ENCODE measurements at places on chromosomes 2 and 18.

- no peak for DNase-seq
Observed at GRCh38 chr2:174662459-174662858, 64.9 kb upstream of the WIPF1 start.

GRCh38 chr2:99662761-99663341 lies 173.0 kb upstream of the REV1 start:
- no peak for DNase-seq

DNA sequence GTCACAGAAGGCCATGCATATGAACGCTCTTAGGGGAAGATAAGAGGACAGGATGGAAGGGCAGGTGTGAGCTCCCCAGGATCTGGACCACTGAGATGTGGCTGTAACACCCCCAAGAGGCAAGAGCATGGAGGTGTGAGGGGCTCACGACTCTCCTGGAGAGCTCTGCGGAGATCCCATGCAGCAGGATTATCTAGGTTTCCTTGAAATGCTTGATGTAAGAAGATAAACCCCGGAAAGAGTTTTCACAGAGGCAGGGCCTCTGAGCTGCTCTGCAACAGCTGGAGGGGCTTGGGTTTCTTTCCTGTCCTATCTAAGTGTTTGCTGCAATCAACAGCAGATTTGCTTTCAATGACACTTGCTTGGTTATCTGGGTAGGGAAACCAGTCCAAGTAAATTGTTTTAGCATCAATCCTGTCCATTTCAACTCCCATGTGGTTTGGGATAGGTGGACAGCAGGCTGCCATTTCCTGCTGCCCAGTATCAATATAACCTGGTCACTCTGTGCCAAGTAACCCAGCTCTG lies 138.9 kb downstream of the SMAD2 start:
- no peak for DNase-seq

GRCh38 chr2:240635998-240636547 lies 10.8 kb downstream of the GPR35 start:
- DNase-seq = no peak

- no peak for DNase-seq
Observed at GRCh38 chr2:146213674-146214073, 1631.2 kb upstream of the ACVR2A start.

DNA sequence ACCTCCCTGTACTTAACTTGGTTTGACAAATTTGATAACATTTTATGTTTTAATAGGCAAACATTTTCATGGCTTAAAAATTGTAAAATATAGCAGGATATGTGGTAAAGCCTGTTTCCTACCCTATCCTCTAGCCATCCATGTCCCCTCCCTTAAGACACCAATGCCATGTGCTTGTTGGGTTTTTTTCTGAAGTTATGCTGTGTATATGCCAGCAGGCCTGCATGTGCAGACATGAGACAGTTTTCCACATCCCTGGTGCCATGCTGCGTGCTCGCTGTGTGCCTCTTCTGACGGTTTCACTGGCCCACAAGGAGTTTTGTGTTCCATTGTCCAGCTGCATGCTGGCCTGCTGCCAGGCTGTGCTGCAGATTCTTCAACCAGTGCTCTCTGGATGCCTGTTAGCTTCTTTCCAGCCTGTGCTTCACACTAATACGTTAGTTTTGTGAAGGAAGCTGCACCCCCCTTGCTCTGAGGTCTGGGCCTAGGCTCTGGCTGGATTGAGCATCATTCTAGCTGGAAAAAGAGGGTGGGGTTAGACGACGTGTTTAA lies 16.9 kb downstream of the INPP4A start:
- no peak for DNase-seq

GRCh38 chr2:196252408-196253115 lies 81.2 kb upstream of the STK17B start:
- no peak for DNase-seq

DNA sequence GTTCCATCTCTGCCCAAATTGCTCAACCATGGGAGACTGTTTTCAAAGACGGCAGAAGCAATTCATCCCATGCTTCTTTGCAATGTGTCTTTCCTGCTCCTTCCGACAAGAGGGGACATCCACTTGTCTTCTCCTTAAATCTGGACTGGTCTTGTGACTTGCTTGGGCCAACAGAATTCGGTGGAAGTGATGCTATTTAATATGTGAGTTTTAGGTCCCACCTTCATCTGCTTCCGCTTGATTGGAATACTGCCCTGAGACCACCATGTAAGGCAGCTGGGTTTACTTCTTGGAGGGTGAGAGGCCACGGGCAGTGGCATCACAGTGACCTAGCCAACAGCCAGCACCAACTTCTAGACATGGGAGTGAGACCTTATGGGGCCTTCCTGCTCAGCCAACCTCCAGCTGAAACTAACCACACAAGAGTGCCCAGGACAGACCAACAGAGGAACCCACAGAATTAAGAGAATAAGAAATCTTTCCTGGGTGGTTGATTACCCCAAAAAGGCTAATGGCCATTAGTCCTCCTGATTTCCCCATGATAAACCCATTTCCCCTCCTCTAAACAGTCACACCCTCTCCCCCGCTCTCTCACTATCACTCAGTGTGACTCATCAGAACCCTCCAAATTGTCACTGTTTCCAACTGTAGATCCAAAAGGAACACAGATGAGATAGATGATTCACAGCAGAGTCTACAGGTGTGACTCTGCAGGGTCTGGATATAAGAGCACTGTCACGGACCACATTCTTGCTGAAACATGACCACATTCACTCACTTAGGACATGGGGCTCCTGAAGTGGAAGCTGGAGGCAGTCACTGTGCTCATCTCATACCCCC lies 16.2 kb upstream of the RHOB start:
- no peak for DNase-seq

DNA sequence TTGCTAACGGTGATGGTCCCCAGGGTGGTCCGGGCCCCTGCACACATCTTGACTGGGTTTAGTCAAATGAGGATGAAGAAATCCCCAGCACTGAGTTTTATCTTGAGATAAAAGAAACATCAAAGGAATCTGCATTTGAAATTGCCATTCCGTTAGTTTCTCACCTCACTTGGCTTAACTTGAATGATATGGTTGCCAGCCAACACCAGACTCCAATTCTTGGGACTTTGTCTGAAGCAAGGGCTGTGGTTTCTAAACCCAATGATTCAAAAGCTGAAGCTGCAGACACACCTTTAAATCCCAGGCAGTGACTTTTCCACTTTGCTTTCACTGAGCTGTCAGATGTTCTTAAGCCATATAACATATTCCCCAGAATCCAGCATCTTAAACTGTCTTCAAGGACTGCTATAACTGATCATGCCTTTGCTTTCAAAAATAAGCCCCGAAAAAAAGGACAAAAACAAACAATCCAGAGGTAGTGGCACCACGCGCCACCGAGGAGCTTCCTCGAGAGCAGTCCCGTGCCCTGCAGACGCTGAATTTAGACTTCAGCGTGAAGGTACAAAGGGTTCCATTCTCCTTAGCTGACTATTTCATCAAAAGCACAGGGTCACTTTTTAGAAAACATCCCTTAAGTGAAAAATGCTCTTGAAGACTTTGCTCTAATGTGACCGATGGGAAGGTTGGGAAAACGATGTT lies 189.3 kb downstream of the HDAC4 start:
- no peak for DNase-seq

- DNase-seq = no peak
Observed at GRCh38 chr2:176125772-176126054, 3.2 kb downstream of the HOXD9 start.

GRCh38 chr2:212387146-212387545 lies 151.5 kb downstream of the ERBB4 start:
- DNase-seq = no peak

- no peak for DNase-seq
Observed at GRCh38 chr2:231732604-231733003, 24.3 kb downstream of the PTMA start.

DNA sequence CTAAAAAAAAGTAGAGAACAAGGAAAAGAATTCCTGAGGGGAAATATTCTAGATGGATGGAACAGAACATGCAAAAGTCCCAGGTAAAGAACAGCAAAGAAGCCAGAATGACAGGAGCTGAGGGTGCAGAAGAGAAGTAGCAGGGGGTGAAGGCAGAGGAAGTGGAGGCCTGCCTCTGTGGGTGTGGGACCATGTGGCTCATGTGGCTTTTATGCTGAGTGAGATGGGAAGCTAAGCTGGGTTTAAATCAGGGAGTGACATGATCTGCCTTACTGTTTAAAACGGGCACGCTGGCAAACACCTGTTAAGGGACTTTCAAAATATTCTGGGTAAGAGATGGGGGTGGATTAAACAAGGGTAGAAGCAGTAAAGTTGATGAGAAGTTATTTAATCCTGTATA lies 40.0 kb downstream of the GKN2 start:
- DNase-seq = no peak

DNA sequence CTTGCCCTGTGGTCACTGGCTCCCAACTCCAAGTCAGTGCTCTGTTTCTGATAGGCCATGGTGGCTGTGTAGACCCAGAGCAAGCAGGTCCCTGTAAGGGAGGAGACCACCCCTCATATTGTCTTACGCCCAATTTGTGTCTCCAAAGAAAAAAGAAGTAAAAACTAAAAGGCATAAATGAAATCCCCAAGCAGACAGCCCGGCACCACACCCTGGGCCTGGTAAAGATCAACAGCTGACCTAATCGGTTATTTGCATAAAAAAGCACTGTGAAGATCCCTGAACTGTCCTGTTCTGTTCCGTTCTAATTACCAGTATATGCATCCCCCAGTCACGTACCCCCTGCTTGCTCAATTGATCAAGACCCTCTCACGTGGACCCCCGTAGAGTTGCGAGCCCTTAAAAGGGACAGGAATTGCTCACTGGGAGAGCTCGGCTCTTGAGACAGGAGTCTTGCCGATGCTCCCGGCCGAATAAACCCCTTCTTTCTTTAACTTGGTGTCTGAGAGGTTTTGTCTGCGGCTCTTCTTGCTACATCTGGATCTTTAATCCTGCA lies 364.1 kb upstream of the HS6ST1 start:
- DNase-seq = no peak

GRCh38 chr2:203631068-203631757 lies 75.2 kb upstream of the CD28 start:
- no peak for DNase-seq

DNA sequence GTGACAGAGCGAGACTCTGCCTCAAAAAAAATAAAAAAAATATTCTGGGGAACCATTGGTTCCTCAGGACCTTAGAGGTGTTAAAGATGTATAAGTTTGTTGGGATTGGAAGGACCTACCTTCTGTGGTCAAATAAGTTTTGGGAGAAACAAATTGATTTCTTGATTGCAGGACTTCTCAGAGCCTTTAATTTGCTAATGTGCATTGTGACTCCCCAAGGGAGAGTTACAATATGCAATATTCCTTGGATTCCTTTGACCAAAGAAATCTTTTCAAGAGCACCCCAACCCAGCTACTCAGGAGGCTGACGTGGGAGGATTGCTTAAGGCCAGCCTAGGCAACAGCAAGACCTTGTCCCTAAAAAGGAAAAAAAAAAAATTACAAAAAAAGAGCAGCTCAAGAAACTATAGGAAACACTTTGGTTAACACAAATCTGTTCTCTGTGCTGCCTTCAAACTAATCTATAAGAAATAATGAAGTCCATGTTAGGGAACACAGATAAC lies 6.5 kb downstream of the NAGK start:
- DNase-seq = no peak

DNA sequence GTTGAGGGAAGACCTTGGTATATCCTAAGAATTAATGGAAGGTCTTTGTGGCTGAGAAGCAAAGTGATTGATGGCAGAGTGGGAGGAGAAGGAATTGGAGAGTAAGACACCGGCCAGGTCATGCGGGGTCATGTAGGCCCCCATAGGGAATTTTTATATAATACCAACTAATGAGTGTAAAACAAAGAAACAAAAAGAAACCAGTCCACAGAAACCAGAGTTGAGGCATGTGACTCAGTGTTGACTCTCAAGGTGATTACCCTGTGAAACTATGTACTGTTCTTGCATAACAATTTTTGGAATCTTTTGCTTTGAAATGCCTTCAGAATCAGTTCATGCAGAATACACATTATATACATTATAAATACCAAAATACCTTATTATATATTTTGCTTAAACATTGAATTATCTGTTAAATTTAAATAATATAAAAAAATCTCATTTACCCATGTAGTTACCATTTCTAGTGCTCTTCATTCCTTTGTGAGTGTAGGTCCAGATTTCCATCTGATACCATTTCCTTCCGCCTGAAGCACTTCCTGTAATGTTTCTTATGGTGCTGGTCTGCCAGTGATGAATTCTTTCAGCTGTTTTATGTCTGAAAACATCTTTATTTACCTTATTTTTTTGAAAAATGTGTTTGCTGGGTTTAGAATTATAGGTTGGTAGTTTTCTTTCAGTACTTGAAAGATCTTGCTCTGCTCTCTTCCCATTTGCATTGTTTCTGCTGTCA lies 8.6 kb downstream of the CLIP4 start:
- DNase-seq = no peak

DNA sequence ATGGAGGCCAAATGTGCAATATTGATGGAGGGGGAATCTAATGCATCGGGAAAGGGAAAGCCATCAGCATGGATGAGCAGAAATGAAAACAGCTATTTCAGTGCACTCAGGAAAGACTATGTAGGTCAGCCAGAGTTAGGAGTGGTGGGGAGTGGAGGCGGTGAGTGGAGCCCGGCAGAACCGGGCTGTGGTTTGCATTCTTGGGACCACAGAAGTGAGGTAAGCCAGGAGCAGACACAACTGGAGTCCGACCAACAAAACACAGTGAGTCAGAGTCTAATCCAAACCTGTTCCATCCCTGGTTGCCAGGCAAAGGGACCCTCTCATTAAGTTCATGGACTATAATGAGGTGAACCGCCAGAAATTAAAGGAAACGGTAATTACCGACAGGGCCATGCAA lies 61.1 kb upstream of the RAB12 start:
- DNase-seq = no peak

- no peak for DNase-seq
Observed at GRCh38 chr18:37487400-37487867, 78.2 kb downstream of the CELF4 start.

GRCh38 chr18:39942702-39943101 lies 2012.3 kb upstream of the PIK3C3 start:
- DNase-seq = no peak
